ENCODE measurements at places on chromosomes 3 and 15.

DNA sequence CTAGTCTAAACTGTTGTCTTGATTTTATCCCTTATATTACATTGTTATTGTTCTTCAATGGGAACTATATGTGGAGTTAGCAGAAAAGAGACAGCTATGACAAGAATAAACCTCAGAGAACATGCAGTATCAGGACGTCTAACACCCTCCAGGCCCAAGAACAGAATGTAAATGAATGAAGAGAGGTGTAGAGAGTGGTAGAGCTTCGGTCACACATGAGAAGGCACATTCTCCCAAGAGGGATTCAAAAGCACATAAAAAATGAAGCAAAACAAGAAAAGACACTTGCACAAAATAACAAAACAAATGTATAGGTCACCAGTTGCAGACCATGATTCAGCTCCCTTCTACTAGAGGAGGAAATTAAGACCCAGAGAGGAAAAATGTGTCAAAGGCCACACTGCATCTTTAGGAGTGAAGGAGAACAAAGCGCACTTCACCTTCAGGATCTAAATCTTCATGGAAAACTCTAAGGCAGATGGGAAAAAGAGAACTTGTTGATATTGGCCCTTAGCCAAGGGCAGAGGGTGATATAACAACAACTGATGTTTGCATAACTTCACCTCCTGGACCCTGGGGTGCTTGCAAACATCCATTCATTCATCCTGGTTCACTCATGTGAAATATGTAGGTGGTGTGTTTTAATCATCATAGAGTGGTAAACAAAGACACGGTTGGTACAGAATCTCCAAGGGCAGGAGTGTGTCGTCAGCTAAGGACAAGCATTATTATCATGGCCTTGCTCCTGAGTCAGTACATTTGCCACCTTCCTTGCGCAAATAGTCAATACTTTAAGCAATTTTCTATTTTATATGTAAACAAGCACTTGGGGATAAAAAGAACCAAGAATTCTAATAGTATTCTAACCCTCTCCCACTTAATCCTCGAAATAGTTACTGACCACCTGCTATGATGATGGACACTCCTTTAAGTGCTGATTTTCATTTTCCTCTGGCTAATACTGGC is 8.8 kb downstream of the NEK10 start:
- DNase-seq: no peak

- DNase-seq: no peak
Observed at GRCh38 chr15:52527911-52528563, 643 bp downstream of the MYO5A start.

DNA sequence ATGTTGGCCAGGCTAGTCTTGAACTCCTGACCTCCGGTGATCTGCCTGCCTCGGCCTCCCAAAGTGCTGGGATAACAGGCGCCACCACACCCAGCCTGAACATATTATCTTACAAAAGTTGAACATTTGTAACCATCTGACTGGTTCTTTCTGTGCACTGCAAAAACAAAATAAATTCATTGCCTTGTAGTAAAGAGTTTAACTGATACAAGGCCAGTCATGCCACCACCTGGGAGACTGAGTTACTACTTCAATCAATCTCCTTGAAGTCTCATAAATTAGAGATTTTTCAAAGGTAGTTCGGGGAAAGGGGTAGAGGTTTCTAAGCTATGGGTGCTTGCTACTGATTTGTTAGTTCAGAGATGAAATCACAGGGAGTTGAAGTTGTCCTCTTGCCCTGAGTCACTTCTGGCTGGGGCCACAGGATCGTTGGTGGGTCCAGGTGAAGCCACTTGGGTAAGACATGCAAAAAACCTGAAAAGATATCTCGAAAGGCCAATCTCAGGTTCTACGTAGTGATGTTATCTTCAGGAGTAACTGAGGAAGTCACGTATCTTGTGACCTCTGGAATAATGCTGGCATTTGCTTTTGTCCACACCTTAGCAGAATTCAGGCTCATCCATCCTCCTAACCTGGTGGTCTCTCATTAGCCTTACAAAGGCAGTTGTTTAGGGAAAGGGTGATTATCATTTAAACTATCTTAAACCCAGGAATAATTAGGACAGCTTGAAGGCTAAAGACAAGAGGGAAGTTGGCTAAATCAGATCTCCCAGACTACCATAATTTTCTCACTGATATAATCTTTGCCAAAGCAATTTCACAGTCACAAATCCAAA is 33.7 kb downstream of the ZBTB11 start:
- no peak for DNase-seq

DNA sequence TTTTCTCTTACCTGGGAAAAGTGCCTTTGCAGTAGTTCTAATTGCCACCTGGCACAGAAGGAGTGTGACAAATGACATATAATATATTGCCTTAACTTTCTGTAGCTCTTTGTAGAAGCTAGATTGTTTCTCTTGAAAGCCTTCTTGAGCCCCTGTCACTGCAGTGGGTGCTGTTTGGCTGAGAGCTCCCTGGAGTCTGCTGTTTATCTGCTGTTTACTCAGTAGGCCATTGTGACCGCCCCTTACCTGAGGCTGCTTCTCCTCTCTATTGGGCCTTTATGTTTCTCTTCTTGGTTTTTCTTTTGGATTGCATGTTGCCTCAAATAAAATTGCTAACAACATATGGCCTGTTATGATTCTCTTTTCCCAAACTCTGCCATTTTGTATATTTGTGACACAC is 16.7 kb downstream of the MAP2K5 start:
- DNase-seq: no peak

GRCh38 chr3:149783576-149783975 is 8.8 kb downstream of the ANKUB1 start:
- DNase-seq: no peak

DNA sequence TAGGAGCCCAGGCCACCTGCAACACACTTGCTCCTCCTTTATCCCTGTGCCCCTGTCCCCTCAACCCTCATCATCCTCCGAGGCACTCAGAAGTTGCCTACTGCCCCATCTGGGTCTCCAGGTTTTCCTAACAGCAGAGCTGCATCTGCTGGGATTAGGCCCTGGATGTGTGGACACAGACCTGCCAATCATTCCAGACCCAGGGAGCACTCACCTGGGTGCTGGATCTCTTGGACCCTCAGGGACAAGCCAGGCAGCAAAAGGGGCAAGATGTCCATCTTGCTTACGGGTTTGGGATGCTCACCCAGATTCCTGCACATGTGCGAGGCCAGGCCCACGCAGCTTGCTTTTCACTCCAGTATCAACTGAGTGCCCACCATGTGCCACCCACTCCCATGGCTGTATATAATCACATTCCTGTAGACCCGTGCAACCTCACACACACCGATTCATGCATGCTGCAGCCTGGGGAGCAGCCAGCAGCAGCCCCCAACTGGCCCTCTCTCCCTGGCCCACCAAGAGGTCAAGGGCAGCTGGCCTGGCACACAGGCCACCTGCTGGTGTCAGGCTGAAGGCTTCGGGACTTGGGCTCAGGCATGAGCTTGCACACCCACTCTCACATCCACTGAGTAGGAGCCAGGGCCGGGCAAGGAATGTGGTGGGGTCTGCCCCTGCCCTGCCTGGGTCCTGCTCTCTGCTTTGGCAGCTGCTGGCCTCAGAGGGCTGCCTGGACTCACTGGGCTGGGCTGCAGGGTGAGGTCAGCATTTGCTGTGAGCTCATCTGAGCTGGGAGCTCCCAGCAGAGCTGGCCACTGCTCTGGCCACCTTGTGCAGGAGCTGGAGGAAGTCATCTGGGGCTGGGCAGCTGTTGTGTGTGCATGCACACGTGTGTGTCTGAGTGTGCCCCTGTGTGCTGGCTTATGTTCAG is 14.9 kb downstream of the PRKCD start:
- no peak for DNase-seq

GRCh38 chr3:129106320-129106719 is 15.3 kb downstream of the RAB43 start:
- DNase-seq: no peak

- DNase-seq: no peak
Observed at GRCh38 chr3:138942861-138943623, 3.9 kb downstream of the FOXL2 start.

- no peak for DNase-seq
Observed at GRCh38 chr3:184674626-184675025, 37.2 kb downstream of the MAGEF1 start.

DNA sequence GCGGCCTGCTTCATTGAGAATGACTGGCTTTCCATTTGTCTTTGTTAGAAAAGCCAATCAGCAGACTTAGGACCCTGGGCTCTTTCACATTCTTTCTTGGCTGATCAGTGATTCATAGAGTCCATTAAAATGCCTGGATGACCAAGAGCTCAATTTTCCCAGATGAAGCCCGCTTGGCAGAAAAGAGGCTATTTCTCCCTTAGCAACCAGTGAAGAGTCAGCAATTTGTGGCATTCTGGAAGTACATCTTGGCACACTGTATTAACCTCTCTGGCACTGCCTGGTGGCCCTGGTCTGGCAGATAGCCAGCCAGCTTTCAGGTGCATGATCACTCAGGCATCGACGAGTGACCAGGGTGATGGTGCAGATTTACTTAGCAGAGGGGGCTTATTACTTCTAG is 145.7 kb upstream of the PLAAT1 start:
- no peak for DNase-seq

- DNase-seq: no peak
Observed at GRCh38 chr3:179168918-179169317, 20.8 kb downstream of the PIK3CA start.

DNA sequence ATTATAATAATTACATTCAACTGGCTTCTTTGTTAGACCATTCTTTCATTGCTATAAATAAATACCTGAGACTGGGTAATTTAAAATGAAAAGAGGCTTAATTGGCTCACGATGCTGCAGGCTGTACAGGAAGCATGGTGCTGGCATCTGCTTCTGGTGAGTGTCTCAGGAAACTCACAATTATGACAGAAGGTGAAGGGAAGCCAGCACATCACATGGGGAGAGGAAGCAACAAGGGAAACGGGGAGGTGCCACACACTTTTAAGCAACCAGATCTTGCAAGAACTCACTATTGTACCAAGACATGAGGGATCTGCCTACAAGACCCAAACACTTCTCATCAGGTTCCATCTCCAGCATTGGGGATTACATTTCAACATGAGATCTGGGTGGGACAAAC is 413.1 kb upstream of the ARRDC4 start:
- no peak for DNase-seq

GRCh38 chr3:165641569-165642310 is 195.5 kb downstream of the BCHE start:
- DNase-seq: no peak

DNA sequence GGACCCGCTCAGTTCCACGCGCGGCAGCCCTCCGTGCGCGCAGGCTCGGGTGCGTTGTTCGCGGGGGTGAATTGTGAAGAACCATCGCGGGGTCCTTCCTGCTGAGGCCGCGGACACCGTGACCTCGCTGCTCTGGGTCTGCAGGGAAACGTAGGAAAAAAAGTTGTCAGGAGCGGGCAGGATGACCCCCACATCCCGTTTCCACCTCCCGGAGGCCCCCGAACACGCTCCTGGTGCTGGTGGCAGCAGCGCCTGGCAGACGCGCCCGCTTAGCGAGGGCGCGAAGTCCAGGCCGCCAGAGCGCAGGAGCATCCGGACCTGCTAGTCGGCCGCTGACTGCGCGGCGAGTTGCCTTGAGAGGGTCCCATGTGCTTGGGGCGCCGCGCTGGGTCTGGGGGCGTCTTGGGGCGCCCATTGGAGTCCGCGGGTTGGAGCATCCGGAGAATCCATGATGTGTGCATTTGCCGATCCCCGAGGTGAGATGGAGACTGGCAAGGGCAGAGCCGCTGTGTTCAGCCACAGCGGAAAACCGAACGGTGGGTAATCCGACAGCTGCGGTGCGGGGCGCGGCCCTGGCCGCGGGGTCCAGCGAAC is 520 bp downstream of the GREM1 start:
- DNase-seq: no peak

GRCh38 chr3:24128199-24129005 is 183.3 kb downstream of the NR1D2 start:
- DNase-seq: no peak

GRCh38 chr3:6994081-6994668 is 133.3 kb downstream of the GRM7 start:
- DNase-seq: no peak

- peak; percentile 32 for DNase-seq
Observed at GRCh38 chr3:133124511-133124910, 86.3 kb downstream of the TMEM108 start.

GRCh38 chr15:62612771-62613170 is 429.8 kb upstream of the TPM1 start:
- DNase-seq: no peak

DNA sequence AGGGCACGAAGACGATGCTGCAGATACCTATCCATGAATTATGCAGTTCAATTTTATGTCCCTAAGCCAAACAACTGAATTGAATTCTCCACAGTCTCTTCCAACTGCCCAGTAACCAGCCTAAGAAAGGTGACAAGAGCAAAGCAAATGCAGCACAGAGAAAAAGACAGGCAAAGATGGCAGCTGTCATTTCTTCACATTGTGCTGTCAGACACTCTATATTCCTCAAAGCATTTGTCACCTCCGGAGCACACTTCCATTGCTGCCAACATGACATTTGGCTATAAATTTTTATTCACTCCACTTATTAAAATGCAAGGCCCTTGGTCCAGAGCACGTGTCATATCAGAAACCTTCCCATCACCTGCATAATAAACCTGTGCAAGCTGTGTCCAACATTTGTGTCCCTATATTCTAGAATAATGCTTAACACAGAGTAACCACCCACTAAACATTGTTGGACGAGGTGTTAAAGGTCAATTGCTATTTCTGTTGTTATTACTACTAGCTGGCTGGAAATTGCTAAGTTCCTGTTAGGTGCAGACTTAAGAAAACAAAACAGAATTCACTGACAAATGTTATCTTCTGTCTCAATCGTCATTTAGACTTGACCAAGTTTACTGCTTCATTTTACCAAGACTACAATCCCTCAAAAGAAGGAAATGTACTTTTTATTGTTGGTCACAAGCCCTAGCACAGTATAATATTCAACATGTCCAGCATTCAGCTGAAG is 89.7 kb downstream of the MAGI1 start:
- DNase-seq: no peak

DNA sequence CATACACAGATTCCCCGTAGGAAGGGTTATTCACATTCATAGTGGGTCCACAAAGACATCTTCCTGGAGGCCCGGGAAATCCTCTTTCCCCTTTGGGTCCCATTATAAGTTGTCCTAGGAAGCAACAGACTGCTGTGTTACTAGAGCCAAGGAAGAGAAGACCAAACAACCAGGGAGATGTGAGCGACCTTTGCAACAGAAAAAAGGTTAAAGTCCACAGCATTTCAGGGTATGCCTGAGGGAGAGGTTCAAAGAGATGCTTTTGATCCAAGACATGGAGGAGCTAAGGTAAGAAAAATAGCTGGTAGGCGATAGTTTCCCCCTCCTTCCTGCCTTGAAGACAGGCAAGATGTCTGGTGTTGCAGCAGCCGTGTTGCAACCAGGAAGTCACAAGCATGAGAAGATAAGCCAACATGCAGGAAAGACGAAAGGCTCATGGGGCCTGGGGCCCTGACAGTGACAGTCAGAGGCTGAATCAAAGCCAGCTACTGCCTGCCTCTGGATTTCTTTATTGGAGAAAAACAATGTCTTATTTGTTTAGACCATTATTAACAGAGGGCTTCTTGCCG is 30.9 kb downstream of the EAF1 start:
- no peak for DNase-seq

DNA sequence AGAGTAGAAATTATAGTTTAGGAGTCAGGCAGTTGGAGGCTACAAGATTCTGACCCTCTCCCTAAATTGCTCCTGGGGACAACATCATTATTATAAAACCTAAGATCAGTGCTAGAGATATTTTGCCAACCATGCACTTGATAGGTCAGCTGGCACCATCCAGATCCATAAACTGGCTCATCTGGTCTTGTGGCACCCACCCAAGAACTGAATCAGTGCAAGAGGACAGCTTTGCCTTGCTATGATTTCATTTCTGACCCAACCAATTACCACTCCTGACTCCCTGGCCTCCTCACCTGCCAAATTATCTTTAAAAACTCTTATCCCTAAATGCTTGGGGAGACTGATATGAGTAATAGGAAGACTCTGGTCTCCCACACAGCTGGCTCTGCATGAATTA is 461.1 kb upstream of the TGFBR2 start:
- no peak for DNase-seq
